Activated naive CD8-positive, alpha-beta T cell treated with anti-CD3 and anti-CD28 coated beads, Interleukin-2, amount 10 ng/mL, durations not matched to agents 7 days and 5 days (primary cell): ENCODE measurements at places on chromosomes 4 and X. TPM values are rescaled to one million over a fixed set of nuclear protein-coding genes. Genes with fewer than 3 reads are reported as not detected.

GRCh38 chr4:183348136-183348535, 25.9 kb upstream of the CLDN24 start:
- no peak for DNase-seq

- no peak for DNase-seq
Measured at GRCh38 chrX:116379854-116380253, 56.6 kb upstream of the SLC6A14 start.

DNA sequence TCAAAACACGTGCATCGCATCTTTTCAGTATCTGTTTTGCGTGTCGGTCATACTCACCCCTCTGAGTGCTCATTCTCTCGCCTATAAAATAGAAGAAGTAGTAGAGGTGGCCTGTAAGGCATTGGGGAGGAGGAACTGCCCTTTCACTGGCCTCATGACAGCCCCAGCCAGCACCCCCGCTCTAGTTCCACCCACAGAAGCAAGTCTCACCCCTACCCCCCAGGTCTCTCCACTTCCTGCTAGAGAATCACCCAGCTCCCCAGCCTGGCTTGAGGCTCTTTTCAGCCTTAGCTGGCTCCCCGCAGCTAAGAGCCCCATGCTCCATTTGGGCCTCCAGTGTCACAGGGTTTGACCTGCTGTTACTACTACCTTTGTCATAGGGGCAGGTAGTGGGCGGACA, 11.8 kb downstream of the HDAC6 start:
- DNase-seq, result no peak

- no peak for DNase-seq
Measured at GRCh38 chr4:167606551-167606950, 372.3 kb upstream of the SPOCK3 start.

DNA sequence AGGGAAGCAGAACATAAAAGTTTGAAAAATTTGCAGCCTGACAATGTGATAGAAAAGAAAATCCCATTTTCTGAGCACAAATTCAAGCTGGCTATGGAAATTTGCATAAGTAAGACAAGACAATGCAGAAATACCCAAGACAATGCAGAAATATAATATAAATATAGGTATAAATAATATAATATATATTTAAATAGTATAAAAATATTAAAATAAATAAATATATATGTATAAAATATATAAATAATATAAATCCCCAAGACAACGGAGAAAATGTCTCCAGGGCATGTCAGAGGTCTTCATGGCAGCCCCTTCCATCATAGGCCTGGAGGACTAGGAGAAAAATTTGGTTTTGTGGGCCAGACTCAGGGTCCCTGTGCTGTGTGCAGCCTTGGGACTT, 125.0 kb upstream of the AADAT start:
- no peak for DNase-seq

- DNase-seq, result no peak
Measured at GRCh38 chrX:143988356-143988755, 104.5 kb downstream of the UBE2NL start.

GRCh38 chr4:6834867-6835266, 52.3 kb downstream of the KIAA0232 start:
- DNase-seq, result no peak

- DNase-seq, result no peak
Measured at GRCh38 chr4:128787509-128788311, 21.8 kb upstream of the JADE1 start.

- no peak for DNase-seq
Measured at GRCh38 chr4:64146030-64146429, 263.2 kb downstream of the TECRL start.

DNA sequence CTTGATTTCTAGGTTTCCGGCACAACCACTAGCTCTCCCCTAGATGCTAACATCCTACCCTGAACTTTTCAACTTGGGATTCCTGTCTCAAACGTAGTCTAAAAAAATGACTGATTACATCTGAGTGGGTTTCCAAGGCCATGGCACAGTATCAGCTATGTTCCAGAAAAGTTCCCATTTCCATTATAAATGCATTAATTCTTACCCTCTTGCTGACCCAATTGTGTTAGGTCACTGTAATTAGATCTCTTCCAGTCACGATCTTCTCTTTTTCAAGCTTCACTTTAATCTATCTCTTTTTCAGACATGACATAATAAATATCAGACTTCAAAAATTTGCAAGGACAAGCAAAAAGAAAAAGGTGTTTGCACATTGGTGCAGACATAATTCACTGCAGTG, 50.6 kb upstream of the PDE5A start:
- no peak for DNase-seq

DNA sequence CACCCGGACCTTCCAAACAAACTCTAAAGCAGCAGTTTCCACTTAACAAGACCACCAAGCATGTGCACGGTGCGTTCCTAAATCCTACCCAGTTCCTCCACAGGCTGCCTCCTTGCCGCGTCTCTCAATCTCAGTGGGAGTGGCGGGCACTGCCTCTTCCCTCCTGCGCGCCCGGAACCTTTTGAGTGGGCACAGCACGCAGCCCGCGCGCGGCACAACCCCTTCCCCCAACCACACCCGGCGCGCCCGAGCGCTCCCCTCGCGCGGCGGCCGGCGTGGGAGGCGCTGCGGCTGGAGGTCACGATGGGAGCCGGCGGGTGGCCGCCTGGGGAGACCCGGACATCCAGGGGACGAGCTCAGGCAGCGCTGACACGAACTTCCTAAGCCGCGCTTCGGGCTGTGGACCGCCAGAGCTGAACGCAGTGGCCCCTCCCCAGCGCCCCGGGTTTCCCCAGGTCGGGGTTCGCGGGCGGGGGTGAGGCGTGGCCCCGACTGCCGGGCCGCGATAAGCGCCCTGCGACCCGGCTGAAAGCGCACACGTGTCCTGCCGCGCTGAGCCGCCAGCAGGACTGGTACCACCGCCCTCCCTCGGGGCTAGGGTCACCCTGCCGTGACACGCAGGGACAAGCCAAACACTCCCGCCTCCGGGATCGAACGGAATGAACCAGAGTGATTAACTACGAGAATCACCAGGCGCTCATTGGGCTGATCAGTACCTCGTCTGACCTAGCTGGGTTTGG, at the start of gene ABCG2:
TSS of gene ABCG2 (minus strand) at position 151 of the 740 bp plus-strand sequence. CDS start 18,644 bp downstream, outside the sequence.
- peak; percentile 64 for DNase-seq

DNA sequence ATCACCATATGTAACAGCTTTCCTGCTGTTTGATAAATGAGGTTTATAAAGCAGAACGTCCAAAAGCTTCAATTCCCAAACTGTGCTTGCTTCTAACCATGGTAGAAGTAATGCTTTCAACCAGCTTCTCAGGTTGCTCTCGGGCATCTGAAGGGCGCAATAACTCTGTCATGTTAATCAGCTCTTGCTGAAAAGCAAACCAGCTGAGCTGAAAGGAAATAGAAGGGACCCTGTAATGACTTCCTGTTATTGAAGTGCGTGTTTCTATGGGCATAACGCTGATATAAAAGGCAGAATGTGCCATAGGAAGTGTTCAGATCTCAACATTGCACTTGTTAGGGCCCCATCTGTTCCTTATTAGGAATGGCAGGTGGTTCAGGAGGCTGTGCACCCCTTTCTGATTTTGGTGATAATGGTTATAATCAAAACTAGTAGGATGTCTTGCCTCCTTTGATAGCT, 21.2 kb downstream of the HERC3 start:
- DNase-seq, result no peak

GRCh38 chrX:29215251-29215650, 628.0 kb downstream of the IL1RAPL1 start:
- DNase-seq, result no peak

- no peak for DNase-seq
Measured at GRCh38 chr4:76898385-76898692, 395 bp upstream of the SOWAHB start.

The CT45A3 gene
- total RNA-seq, result not detected

The DCAF4L1 gene
- 0.22 TPM for total RNA-seq

The SHOX gene
- total RNA-seq, result not detected

The ADAMTS3 gene
- total RNA-seq, result not detected

The AMER1 gene
- total RNA-seq, result 4.6 TPM

The RHOXF1 gene
- not detected for total RNA-seq

The SMIM31 gene
- not detected for total RNA-seq
